ENCODE measurements at places on chromosomes 2 and 18. TPM values are rescaled to one million over a fixed set of nuclear protein-coding genes. Genes with fewer than 3 reads are reported as not detected.

ATP6V1B1 gene
- 4.3 TPM for total RNA-seq

MARCHF4 gene
- not detected for total RNA-seq

LRATD1 gene
- total RNA-seq, result 12.9 TPM

GCG gene
- not detected for total RNA-seq

INSIG2 gene
- 15.6 TPM for total RNA-seq

CYRIA gene
- 10.9 TPM for total RNA-seq

EFR3B gene
- total RNA-seq, result 6.1 TPM

SLC40A1 gene
- total RNA-seq, result 74.2 TPM

SLC9A4 gene
- 0.10 TPM for total RNA-seq

AQP12B gene
- total RNA-seq, result not detected

CNTNAP5 gene
- 1.7 TPM for total RNA-seq

MTHFD2 gene
- 43.8 TPM for total RNA-seq

ABCG8 gene
- not detected for total RNA-seq

ARHGEF4 gene
- 48.5 TPM for total RNA-seq

IL1RN gene
- 44.7 TPM for total RNA-seq

CD8A gene
- 0.72 TPM for total RNA-seq

PCGF1 gene
- 8.7 TPM for total RNA-seq

HOXD9 gene
- 1.8 TPM for total RNA-seq

ASB18 gene
- total RNA-seq, result 3.5 TPM

CCDC74A gene
- 2.2 TPM for total RNA-seq

GKN2 gene
- total RNA-seq, result not detected

RAB27B gene
- total RNA-seq, result 3.7 TPM

RNF181 gene
- 71.9 TPM for total RNA-seq

DSG4 gene
- not detected for total RNA-seq

USP14 gene
- total RNA-seq, result 36.9 TPM

ATP6V1C2 gene
- total RNA-seq, result 12.1 TPM

FECH gene
- 43.4 TPM for total RNA-seq

IL36RN gene
- total RNA-seq, result 5.6 TPM

KIF5C gene
- 2.3 TPM for total RNA-seq

MROH2A gene
- total RNA-seq, result 2.5 TPM

SERPINB4 gene
- not detected for total RNA-seq

AGAP1 gene
- total RNA-seq, result 33.0 TPM

KCMF1 gene
- total RNA-seq, result 34.5 TPM

LPIN2 gene
- 22.4 TPM for total RNA-seq
